ENCODE measurements at places on chromosomes 4 and X.

GRCh38 chrX:101210630-101211029 lies 9.0 kb upstream of the DRP2 start:
- DNase-seq: no peak

DNA sequence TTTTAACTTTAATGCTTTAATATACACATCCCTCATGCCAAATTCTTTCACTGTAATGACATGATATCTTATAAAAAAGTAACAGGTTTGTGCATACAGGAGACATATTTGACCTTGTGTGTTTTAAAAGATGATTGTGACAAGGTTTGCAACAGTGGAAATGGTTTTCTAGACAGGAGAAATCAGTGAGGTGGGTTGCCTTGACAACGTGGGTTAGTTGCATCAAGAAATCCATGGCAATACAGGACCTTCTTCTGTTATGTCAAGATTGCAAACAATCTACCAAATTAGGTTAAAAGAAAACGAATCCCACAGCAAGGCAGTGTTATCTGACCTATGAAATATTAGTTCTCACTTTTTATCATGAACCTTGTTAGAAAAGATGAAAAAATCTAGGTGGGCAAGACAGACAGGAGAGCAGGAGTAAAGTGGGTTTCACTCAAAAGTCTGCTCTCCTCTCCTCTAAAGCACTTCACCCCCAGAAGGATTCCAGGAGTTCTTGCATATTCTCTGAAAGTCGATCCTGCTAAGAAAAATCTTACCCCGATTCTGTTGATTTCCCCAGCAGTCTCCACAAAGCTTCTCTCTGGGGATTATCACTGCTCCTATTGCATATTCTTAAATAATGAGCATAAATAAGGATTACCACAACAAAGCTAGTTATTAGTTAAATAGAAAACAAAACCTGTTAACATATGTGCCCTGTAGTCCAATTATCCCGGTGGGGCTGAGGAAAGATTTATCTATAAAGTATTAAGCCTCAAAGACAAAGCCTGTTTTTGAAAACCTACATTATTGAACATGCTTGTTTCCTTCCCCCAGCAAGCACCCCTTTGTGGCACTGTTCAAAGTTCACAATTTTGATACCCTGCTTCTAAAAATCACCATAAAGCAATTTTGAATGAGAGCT lies 71.0 kb downstream of the TMA16 start:
- no peak for DNase-seq

DNA sequence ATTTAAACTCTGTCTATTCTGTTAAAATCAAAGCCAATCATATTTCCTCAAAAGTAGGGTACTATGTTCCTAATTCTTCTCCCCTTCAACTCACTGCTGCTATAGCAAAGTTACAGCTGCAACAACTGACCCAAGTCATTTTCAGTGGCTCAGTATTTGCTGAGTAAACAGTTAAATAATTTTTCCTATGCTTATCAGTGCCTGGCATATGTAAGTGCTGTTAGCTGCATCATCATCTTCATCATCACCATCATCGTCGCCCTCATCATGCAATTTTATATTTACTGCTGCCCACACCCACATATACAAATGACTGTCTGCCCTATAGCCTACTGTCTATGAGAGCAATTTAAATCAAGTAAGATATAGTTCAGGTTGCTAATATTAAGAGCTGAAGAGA lies 21.9 kb downstream of the COQ2 start:
- no peak for DNase-seq

GRCh38 chr4:142318280-142318679 lies 527.8 kb downstream of the INPP4B start:
- no peak for DNase-seq

- no peak for DNase-seq
These were observed 60.9 kb downstream of the GLRA2 start for GRCh38 chrX:14590216-14590615.

GRCh38 chrX:18288716-18289115 lies 65.8 kb downstream of the SCML2 start:
- no peak for DNase-seq

- DNase-seq: peak; percentile 42
These were observed 502 bp downstream of the HNRNPDL start for GRCh38 chr4:82429728-82430192.

DNA sequence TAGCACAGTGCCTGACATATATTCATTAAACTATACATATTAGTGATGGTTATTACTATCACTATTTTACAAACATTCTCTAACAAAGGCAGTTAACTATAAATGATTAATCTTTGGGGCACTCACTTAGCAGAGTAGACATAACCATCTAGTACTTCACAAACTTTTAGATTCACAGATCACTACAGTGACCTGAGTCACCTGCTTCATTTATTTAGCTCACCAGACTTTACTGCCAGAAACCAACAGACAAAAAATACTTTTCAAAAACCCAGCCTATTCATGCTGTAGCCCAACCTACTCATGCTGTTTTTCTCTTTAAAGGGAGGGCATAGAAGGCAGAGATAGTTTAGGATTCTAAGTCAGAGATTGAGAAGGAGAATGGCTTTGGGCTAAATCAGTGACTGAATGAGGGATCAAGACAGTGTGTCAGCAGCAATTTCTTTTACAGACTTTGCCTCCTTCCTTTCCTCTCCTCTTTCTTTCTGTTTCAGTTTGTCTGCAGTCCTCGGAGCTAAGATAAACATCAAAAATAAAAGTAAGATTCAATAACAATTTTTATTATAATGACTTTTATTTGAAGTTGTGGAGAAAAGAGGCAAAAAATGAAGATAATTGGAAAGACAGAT lies 34.7 kb upstream of the PDE5A start:
- no peak for DNase-seq

GRCh38 chr4:10947898-10948297 lies 263.3 kb upstream of the CLNK start:
- no peak for DNase-seq

GRCh38 chr4:115357776-115358175 lies 244.4 kb upstream of the NDST4 start:
- no peak for DNase-seq

DNA sequence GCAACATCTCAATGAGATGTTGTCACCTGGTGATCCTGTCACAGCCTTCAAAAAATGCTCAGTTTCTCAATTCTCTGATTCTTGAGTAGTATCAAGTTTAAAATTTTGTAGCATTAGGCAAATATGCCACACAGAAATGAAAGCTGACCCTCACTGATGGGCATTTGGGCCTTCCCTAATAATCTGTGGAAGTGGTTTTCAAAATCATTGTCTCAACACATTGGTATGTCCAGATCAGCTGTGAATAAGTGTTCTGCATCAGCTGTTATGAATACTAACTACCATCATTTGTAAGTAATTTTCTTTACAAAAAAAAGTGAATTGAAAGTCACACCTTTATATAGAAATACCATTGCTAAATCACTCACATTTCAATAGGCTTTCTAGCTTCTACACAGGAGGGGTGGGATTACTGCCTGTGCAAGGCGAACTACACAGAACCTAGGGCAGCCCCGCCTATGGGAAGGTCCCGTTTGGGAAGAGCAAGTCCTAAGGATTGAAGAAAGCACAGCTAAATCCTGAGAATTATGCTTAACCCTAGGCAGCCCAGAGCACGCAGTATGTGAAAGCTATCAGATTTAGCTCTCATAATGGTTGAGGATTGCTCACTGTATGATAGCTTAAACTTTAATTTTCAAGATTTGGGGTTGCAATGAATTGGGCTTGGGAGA lies 73.4 kb downstream of the GPC3 start:
- DNase-seq: no peak

DNA sequence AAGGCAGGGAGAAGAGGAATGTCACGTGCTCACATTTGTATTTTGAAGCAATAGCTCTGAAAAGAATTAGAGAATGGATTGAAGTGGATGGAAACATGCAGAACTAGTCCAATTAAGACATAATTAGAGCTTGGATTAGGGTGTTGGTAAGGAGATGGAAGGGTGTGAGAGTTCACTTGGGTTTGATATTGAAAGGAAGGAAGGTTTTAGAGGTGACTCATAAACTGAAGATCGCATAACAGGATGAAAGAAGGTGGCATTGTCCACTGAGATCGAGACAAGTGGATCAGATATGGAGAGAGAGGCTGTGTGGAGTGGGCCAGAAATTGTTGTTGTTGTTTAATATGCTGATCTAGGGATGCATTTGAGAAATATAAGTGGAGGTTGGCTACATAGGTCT lies 244.0 kb upstream of the SMIM31 start:
- DNase-seq: no peak

DNA sequence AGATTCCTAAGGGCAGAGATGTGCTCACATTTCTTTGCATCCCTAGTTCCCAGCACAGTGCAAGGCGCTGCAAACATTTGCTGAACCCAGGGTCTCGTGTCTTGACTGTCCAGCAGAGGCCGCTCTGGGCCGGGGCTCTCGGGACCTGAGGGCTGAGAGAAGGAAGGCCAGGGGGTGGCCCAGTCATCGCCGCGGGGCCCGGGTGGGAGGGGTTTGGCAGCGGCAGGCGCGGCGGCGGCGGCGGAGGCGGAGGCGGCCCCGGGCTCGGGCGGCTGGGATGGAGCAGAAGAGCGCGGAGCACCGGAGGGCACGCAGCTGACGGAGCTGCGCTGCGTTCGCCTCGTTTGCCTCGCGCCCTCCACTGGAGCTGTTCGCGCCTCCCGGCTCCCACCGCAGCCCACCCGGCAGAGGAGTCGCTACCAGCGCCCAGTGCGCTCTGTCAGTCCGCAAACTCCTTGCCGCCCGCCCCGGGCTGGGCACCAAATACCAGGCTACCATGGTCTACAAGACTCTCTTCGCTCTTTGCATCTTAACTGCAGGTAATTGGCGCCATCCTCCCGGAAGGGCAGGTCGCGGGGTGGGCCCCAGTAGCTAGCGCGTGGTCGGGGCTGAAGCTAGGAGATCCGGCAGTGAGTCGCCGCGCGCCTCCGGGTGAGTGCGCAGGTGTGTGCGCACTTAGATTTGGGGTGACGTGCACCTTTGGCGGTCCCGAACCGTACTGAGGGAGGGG lies at the start of gene PARM1:
PARM1 (plus strand) TSS at position 285 of the 730 bp plus-strand sequence; CDS start at position 497, 212 bp downstream.
- DNase-seq: no peak

DNA sequence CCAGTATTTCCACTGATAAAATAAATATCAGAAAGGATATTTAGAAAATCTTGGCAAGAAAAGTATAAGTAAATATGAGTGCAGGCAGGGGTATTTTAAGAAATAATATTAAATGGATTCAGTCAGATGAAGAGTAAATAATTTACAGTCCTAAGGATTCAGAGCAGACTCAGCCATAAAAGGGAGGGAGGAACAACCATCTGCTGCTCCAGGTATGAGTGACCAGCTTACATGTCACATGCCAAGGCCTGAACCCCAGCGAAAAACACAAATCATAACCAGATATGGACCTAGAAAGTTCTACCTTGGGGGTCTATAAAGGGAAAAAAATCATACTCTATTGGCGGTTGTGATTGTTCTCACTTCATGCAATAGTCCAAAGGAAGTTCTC lies 166.8 kb downstream of the COL4A6 start:
- DNase-seq: no peak

DNA sequence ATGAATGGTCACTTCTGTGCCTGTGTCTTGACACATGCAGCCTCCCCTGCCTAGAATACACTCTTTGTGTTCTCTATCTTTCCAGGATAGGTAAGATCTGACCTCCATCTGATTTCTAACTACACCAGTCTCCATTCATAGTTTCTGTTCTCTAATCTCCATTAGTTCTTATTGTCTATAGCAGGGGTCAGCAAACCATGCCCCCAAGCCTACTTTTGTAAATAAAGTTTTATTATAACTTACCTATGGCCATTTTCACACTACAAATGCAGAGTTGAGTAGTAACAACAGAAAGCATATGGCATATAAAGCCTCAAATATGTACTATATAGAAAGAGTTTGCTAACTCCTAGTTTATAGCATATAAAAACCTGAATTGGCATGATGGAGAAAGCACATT lies 37.6 kb upstream of the H2AZ1 start:
- DNase-seq: no peak

GRCh38 chr4:109432696-109433095 lies 919 bp upstream of the SEC24B start:
- no peak for DNase-seq
